ENCODE measurements at places on chromosomes 5 and 9.

- DNase-seq: no peak
Observed at GRCh38 chr5:137600721-137601360, 101.7 kb upstream of the SPOCK1 start.

DNA sequence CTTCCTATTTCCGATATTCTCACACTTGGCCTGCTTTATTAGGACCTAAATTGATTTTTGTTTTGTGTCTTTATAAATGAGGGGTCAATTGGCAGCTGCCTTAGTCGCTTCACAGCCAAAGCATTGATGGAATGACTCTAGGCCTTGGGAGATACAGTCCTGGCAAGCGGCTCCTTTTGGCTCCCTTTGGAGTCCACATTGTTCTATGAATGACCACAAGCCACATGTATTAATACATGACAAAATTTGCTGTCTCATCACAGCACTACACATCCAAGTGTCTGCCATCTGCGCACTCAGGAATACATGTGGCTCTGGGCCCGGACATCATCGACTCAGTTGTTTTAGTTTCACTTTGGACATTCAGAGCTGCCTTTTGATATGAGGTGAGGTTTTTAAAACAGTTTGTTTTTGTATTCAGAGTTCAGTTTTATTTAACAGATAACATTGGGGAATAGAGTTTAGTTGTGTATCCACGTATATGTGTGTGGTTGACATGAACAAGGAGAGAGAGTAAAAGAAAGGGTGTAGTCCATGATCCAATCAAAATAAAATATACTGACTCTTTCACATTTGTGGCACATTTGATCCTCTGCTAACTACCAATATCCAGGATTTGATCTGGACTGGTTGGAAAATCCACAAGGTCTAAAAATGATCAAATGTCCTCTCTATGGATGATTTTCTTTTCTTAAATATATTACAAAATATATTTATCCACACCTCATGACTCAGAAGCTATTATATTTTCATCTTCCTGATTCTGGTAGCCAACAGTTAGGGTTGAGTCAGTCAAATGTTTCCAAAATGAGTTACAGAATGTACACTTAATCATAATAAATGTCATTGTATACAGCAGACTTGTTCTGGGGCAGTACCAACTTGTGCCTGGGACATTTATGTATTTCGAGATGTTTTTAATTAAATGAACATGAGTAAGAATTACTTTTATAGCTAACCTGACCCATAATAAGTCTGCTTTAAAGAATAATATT is 114.0 kb upstream of the MTAP start:
- DNase-seq: peak; percentile 89

- peak; percentile 95 for DNase-seq
Observed at GRCh38 chr9:93098236-93098946, 2.4 kb downstream of the CARD19 start.

GRCh38 chr5:8457187-8458037 is 588.5 kb downstream of the MTRR start:
- DNase-seq: peak; percentile 98

DNA sequence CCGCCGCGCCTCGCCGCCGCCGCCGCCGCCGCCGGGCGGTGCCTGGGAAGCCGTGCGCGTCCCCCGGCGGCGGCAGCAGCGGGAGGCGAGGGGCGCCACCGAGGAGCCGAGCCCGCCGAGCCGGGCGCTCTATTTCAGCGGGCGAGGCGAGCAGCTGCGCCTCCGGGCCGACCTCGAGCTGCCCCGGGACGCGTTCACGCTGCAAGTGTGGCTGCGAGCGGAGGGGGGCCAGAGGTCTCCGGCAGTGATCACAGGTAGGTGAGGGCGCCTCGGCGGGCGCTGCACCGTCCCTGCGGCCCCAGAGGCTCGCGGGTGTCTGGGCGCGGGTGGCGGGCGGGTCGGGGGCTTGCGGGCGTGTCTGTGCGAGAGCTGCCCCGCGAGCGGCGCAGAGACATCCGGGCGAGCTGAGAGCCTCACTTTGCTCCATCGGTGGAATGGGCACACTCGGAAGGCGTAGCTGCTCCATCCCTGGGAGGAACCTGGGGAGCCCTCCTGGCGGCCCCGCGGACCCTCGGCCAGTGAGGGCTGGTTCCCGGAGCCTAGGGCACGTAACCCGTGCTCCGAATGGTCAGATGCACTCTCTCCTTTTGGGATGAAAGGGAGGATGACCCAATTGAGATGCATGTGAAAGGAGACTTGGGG is 864 bp downstream of the PAPPA start:
- DNase-seq: peak; percentile 39

GRCh38 chr9:26243029-26243697 is 564.9 kb upstream of the TUSC1 start:
- DNase-seq: no peak

DNA sequence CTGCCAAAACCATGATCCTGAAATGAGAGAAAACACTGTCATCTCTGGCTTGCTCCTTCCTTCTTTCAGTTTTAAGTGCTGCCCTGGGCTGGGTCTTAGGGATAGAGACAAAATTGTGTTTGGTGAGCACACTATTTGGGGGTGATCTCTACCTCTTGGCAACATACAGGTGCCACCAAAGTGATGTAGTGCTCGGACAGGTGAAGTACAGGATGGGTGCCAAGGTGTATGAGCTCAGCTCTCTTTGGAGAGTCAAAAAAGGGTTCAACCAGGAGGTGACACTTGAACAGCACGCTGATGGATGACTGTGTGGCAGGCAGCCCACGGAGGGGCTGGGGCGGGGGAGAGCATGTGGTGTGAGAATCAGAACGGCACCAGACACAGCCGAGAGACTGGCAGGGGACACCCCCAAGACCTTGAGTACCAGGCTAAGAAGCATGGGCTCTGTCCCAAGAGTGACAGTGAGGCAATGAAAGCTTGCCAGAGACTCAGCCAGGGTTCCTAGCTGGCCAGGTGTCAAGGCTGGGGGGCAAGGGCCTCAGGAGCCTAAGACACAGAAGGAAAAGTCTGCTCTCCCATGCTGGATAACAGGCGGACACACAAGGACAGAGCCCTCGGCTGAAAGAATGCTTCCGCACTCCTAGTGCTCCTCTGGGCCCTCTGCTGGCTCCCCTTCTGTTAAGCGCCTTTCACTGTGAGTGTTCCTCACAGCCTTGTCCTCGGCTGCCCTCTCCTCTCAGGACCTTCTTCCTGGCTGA is 2.5 kb downstream of the NHP2 start:
- no peak for DNase-seq

DNA sequence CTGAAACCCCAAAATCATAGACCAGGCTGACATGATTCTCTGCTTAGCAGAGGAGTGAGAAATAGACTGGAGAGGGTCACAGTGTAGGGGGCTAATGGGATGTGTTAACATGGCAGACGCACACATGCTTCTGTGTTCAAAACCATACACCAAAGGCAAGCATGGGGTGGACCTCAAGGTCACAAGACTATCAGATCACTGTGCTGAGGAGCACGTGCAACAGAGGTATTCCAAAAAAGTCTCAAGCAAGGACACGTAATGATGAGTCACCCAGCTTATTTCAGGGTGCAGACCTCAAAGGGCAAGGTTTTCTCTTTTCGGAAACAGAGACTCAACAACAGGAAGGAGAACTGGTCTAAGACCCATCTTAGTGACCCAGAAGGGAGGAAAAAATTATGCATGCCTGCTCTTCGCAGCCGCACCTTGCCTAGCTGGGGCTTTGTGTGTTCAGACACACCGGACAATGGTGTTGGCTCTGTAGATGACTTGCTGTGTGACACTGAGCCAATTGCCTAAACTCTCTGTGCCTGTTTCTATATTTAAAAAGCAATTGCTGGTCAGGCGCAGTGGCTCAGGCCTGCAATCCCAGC is 20.3 kb downstream of the WHRN start:
- DNase-seq: peak; percentile 54

DNA sequence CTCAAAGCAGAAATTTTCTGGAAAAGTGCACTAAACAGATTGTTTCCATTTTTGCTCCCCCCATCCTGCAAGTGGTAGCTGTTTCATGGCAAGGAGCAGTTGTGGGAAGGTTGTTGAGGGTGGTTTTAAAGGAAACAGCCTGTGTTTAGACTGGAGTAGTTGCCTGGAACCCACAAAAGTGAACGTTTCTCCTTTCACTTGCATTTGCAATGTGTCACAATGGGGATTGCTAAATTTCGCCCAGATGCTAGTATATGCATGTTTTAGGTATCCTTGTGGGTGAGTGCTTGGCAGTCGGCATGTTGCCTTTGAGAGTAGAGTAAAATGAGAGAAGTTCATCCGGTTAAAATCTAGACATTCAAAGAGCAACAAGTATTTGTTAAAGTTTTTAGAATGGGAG is 1099.9 kb upstream of the DMAC1 start:
- DNase-seq: no peak

DNA sequence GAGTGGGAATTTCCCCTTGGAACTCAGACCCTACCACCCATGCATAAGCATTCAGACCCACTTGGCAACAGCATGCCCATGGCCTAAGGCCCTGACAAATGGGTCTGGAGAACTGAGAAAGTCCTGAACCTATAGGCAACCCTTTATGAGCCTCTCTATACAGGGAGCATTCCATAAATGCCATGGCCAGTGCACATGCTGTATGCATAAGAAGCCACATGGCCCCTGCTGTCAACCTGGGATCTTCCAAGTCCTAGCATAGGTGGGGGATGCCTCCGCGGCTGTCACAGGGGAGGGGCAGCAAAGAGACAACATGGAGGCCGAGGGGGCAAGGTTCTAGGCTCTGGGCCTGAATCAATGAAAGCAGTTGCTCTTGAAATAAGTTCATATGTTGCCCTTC is 8.2 kb upstream of the NIPAL4 start:
- DNase-seq: no peak

GRCh38 chr9:131402738-131403492 is 9.0 kb downstream of the PRRC2B start:
- DNase-seq: peak; percentile 87

GRCh38 chr9:2299156-2299842 is 284.2 kb downstream of the SMARCA2 start:
- no peak for DNase-seq

DNA sequence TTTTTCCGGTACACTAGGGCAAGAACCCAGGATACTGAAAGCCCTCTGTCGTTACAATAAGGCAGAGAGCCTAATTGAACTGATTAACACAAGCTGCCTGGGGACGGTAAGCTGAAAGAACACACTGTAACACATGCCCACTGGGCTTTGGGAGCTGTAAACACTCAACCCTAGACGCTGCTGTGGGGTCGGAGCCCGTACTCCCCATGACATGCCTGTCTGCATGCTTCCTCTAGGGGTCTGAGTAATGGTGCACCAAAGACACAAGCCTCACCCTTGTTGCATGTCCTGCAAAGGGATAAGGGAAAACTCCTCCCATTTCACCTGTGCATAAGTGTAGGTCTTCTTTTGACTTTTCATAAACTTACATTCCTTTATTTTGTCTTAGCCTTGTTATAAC is 194.0 kb downstream of the FBXL7 start:
- no peak for DNase-seq

GRCh38 chr5:17214893-17215292 is 2.5 kb upstream of the BASP1 start:
- no peak for DNase-seq

- DNase-seq: no peak
Observed at GRCh38 chr5:168088410-168089173, 202.9 kb upstream of the WWC1 start.

DNA sequence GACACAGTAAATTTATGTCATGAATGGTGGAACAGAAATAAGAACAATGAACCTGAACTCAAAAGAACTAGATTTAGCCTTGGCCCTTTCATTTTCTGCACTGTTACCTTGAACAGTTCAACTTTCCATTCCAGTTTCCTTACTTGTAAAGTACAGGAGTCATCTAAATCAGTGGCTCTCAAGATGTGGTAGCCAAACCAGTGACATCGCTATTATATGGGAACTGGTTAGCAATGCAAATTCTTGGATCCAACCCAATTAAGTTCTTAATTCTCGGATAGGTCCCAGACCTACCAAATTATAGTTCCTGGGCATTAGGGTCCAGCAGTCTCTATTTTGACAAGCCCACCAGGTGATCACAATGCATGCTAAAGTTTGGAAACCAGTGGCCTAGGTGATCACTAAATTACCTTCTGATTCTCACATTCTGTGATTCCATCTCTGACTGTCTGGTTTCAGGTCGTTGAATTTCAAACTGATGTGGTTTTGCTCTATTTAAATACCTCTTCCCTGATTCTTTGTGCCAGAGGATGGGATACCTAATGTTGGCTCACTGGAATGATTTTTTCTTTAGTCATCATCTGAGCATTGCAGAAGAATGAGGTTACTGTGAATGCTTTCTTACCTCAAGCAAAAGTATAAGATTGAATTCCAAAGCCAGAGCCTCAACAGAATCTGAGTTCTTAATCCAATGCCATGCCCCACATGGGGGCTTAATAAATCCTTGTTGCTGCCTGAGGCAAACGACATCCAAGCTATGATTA is 253.8 kb downstream of the ENC1 start:
- DNase-seq: peak; percentile 87

GRCh38 chr5:1724822-1725602 is 74.6 kb downstream of the MRPL36 start:
- no peak for DNase-seq

GRCh38 chr5:72611118-72611730 is 104.0 kb upstream of the ZNF366 start:
- DNase-seq: peak; percentile 72

- DNase-seq: peak; percentile 10
Observed at GRCh38 chr5:151257731-151258181, 4.8 kb downstream of the GM2A start.

- DNase-seq: peak; percentile 97
Observed at GRCh38 chr9:79023134-79023580, 548.6 kb upstream of the TLE4 start.

DNA sequence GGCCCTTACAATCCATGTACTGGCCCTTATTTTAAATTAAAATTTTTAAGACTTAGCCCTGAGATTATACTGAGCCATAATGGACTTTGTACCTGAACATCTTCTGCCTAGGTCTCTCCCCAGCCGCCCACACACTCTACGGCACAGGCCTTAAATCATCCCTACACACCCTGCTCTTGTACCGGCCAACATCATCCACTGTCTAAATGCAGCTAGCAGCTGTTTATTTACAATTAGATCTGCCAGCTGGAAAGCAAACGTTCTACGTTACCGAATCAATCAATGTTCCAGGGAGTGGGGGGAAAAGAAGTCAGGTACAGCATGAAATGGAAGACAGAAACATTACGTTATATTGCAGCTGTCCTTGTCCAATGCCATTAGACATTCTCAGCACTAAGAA is 88.4 kb upstream of the GRAMD2B start:
- DNase-seq: no peak

GRCh38 chr5:87732875-87733768 is 320.4 kb upstream of the CCNH start:
- DNase-seq: no peak

DNA sequence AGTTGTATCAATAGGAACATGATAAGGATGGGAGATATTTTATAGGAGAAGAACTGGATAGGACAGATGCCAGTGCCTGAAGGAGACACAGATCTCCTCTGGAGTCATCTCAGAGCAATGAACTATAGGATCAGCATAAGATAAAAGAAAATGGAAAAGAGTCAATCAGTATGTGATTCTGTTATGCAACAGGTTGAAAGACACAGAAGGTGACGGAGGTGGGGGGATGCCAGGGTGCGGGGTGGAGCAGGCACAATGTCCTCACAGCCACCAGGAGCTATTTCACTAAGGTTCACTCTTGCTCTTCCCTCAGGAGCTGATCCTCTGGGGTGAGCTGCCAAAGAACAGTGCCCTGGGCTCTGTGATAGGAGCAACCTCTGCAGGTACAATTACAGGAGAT is 179.8 kb downstream of the BNC2 start:
- no peak for DNase-seq
